Central memory CD8-positive, alpha-beta T cell (primary cell): ENCODE measurements at places on chromosomes 4 and X.

DNA sequence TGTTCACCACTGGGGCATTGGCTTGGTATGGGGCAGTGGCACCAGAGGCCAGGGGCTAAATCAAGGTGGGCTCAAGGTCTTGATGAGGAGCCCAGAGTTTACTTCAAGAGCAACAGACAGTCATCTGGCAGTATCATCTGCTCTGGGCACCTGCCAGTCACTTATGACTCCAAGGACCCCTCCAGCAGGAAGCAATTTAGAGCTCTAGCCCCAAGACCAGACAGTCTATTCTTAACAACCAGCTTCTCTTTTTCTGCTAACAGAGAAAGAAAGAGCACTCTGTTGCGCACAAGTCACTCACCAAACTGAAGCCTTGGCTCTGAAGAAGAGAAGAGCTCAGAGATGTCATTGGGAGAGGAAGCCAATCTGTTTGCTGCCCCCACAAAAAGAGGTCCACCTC, 309.2 kb downstream of the HS3ST1 start:
- DNase-seq, result no peak

GRCh38 chrX:87475793-87476192, 41.8 kb upstream of the KLHL4 start:
- no peak for DNase-seq

GRCh38 chr4:83606898-83607297, 71.0 kb downstream of the GPAT3 start:
- DNase-seq, result no peak

DNA sequence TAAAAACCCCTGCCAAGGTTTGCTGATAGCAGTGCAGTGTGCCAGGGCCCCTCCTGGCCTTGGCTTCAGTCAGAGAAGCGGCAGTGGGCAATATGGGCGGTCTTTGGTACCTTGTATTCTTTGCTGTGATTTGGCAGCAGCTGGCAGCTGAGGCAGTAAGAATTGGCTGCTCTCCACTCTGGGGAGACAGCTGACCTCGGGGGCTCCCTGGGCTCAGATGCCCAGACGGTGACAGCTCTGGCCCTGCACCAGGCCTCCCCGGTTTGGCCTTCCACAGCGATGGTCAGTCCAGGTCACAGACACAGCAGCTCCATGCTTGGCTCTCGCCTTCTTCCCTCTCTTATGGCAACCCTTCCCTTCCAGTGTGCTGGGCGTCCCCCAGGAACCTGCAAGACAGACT, 330.9 kb downstream of the BCOR start:
- DNase-seq, result no peak

- no peak for DNase-seq
Observed at GRCh38 chr4:29320947-29321620, 1399.1 kb upstream of the PCDH7 start.

- no peak for DNase-seq
Observed at GRCh38 chrX:13050151-13050550, 5.7 kb upstream of the FAM9C start.
